ENCODE measurements at places on chromosomes 4 and X.
A peak's percentile ranks its signal among the peaks of the same experiment; 100 is the strongest.

- no peak for DNase-seq
Measured at GRCh38 chr4:183499801-183500200, 5.1 kb upstream of the ING2 start.

GRCh38 chr4:62053974-62054373 lies 853.8 kb downstream of the ADGRL3 start:
- no peak for DNase-seq

- no peak for DNase-seq
Measured at GRCh38 chr4:168945291-168945690, 64.8 kb downstream of the CBR4 start.

- DNase-seq, result no peak
Measured at GRCh38 chr4:94827481-94828110, 69.8 kb downstream of the BMPR1B start.

DNA sequence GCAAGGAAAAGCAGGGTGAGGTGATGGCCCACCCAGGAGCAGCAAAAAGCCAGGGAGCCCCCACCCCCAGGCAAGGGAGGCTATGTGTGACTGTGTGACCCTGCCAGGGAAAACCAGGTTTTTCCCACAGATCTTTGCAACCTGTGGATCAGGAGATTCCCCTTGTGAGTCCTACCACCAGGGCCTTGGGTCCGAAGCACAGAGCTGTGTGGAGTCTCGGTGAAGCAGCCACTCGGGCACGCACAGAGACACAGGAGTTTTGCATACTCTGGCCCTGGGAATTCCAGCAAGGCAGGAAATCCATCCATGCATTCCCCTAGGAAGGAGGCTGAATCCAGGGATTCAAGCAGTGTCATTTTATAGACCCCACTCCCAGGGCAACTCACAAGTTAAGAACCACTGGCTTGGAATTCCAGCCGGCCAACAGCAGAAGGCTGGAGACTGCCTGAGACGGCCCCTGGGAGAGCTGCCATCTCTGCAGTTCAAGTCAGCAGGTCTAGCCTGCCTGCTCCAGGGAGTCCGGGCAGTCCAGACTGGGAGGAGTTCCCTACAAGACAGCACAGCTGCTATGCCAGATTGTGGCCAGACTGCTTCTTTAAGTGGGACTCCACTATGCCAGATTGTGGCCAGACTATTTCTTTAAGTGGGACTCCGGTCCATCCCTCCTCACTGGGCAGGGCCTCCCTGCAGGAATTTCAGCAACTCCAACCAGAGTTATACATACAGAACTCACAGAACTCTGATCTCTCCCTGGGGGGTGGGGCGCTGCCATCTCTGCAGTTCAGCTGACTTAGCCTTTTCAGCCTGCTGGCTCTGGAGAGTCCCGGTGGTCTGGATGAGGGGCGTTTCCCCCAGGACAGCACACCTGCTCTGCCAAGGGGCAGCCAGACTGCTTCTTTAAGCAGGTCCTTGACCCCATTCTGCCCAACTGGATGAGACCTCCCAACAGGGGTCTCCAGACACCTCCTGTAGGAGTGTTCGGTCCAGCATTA lies 85.1 kb upstream of the ADAD1 start:
- no peak for DNase-seq

- DNase-seq, result no peak
Measured at GRCh38 chrX:68252664-68253063, 180.6 kb downstream of the OPHN1 start.

GRCh38 chrX:153662266-153662665 lies 11.3 kb downstream of the PNCK start:
- DNase-seq, result peak; percentile 54

GRCh38 chr4:62899646-62900364 lies 1509.4 kb downstream of the TECRL start:
- DNase-seq, result no peak

GRCh38 chrX:96446524-96446923 lies 238.1 kb upstream of the DIAPH2 start:
- no peak for DNase-seq

DNA sequence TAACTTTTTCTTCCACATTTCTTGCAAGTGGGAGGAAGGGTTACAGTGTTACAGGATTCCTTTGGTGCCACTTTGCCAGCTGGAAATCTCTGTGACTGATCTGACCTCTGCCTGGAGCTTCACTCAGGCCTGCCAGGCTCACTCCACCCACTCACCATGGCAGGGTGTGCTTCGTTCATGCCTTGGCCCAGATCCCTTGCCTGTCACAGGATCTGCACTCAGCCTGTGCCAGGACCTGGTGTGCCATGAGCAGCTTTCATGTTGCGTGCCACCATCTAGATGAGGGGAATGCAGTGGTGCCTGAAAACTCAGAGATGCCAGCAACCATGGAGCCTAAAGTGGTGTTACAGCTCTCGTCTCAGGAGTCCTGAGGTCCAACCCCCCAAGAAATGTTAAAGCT lies 2596.4 kb downstream of the PCDH7 start:
- no peak for DNase-seq

DNA sequence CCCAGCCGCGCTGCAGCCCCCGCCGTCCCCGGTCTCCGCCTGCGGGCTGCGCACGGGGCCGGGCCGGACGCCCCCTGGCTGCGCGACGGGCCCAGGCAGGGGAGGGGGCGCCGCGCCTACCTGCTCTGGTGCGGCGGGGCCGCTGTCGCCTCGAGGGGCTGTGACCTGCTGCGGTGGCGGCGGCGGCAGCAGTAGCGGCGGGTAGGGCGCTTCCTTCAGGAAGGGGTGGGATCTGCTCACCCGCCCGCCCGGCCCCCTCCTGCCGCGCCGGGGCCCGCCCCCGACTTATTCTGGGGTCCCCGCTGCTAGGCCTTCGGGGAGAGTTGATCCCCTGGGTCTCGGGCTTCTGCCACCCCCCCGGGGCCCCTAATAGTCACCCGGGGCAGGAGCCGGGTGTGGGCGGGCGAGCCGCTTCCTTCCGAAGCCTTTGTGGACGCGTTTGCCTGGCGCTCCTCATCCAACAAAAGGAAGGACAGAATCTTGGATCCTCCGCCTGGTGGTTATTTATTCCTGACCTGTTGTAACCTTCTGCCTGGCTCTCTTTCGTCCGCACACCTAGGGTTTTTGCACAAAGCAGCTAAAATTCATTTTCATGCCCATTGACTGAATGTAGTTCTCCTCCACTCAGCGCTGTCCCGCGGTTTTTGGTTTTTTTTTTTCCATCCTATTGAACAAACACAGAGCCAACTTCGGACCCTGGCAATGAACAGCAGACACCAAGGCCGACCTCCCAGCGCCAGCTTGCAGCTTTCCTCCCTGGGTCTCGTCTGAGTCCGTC lies at the start of gene TMEM150C:
TSS of gene TMEM150C (minus strand) at position 203 of the 778 bp plus-strand sequence. CDS start 57,331 bp downstream, outside the sequence.
- no peak for DNase-seq

DNA sequence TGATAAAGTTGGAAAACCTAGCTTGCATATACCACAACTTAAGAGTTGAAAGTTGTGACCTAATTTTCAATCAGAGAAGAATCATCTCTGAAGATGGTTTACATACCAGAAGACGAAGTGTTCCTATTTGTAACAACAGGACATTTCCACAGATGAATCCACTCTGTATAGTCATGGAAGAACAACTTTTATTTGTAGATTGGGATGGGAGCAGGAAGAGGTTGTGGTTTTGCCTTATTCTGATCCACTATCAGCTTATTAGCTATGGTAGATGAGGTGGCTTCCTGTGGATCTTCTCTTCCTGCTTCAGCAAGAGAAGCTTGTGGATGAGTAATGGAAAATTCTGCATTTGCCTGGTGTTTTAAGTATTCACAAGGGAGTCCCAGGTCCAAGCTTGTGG lies 18.6 kb upstream of the SUPT20HL1 start:
- DNase-seq, result no peak

- DNase-seq, result no peak
Measured at GRCh38 chrX:37781081-37781480, 1.2 kb downstream of the CYBB start.

- no peak for DNase-seq
Measured at GRCh38 chr4:128517739-128518510, 230.3 kb upstream of the PGRMC2 start.

- no peak for DNase-seq
Measured at GRCh38 chrX:150334981-150335380, 28.1 kb upstream of the MAMLD1 start.

DNA sequence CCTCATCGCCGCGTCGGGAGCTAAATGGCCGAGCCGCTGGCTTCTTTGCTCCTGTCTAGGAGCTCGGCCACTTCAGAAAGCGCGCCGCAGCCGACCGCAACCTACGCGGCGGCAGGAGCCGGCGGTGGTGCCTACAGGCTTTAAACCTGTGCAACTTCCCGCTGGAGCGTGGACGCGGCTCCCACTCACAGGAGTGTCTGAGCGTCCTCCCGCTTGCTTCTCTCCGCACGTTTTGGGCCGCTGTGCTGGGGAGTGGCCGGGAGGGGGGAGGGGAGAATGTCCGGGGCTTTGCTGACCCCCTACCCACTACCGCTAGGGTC lies 1.0 kb downstream of the NHSL2 start:
- DNase-seq, result no peak

DNA sequence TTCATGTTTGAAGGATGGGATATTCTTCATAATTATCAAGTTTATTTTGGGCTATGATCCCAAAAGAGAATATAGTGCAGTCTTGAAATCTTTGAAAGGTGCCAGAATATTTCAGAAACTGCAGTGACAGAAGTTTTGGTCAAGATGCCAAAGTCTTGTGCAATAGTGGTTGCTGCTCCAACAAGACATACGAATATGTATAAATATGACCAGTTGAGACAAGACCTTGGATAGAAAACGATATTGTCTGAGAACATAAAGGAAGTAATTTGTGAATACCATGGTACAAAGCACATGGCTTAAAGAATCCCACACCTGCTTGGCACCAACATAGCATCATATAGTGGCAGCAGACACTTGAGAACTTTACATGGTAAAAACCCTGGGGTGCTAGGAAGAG lies 48.6 kb upstream of the AMELX start:
- no peak for DNase-seq

DNA sequence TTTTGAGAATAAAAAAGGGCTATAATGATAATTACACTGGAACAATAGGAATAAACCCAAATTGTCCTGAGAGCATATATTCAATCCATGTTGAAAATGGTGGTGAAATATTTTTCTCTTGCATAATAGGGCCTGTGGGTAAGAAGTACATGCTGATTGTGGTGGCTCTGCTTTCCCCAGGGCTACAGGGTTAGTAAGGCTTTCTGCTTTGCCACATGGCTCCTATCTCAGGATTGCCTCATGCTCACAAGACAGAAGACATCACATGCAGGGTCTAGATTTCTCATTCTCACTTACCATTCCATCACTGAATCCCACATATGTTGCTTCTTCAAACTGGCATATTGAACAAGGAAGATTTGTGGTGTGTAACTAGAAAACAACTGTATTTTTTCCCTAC lies 12.4 kb upstream of the VEGFC start:
- DNase-seq, result no peak

DNA sequence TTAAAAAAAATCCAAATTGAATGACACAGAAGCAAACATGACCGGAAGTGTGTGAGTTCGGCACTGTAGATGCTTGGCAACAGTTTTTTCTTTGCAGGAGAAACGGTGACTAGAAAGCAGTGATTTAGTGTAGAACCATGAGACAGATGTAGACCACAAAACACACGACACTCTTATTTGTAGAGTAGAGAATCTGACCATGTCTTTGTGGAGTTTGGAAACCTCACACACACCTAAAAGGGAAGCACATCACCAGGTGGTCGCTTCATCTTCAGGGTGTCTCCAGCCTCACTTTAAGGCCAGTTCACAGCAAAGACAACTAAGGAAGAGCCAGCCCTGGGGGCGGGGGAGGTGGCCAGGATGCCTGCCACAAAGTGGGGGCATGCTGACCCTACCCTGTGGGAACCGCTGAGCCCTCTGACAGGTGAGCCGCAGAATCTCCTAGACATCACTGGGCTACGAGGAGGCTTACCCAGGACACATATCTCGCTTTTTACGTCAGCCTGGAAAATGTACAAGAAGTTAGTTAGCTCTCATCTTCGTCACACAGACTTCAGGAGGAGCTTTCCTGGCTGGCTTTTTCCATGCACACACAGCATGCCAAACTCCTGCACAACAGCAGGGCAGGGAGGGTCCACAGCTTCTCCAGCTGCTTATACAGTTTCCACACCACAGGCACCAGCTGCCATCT lies 64.4 kb upstream of the PDLIM3 start:
- no peak for DNase-seq

- no peak for DNase-seq
Measured at GRCh38 chr4:74105656-74106280, 6.8 kb upstream of the CXCL2 start.

GRCh38 chrX:13026877-13027652 lies 17.4 kb downstream of the FAM9C start:
- no peak for DNase-seq

- DNase-seq, result no peak
Measured at GRCh38 chr4:139977838-139978609, 176.0 kb downstream of the MAML3 start.

DNA sequence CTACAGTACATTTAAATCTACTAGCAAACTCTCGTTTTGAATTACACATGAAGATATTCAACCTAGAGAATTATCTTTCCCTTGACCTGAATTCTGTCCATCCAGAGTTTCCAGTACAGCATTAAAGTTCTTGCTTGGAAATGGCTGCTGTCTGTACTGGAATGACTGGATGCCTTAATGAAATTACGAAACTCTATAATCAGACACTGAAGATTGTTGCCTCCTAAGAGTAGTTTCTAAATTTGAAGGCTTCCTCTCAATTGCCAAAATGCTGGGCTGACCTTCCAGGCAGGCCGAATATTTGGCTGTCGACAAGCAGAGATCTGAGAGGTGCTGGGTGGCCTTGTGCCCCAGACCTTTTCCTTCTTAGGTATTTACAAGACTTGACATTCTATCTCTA lies 215.1 kb upstream of the GPC4 start:
- no peak for DNase-seq

DNA sequence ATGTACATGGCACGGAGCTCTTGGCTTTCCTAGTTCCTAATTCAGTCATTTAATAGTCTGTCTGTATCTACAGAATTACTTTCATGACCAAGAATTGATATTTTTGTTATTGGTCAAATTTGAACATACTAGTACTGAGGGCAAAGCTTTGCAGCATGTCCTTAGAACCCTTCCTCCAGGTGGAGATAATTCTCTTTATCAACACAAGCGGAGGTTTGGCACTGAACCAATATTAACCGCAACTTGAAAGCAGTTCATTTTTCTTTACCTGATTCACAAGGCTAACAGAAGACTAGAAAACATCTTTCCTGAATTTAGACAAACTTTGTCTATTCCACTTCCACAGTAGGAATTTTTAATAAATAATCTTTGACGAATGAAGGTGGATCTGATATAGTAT lies 73.8 kb downstream of the TACR3 start:
- DNase-seq, result no peak

DNA sequence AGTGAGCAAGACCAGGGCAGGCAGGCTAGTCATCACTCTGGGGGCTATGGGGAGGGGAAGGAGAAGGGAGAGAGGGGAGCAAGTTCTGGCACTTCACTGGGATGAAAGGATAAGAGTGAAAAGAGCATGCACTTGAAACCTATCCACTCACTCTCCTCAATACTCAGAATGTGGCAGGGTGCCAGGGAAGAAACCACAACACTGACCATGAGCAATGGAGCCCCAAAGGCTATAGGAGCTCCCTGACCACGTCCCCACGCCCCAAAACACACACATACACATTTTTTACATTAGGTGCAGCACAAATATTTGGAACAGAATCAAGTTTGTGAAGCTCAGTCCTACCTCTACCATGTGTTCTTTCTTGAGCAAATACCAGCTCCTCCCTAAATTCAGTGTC lies 132.2 kb downstream of the IDS start:
- DNase-seq, result no peak
